ENCODE measurements at places on chromosomes 2 and 18.

DNA sequence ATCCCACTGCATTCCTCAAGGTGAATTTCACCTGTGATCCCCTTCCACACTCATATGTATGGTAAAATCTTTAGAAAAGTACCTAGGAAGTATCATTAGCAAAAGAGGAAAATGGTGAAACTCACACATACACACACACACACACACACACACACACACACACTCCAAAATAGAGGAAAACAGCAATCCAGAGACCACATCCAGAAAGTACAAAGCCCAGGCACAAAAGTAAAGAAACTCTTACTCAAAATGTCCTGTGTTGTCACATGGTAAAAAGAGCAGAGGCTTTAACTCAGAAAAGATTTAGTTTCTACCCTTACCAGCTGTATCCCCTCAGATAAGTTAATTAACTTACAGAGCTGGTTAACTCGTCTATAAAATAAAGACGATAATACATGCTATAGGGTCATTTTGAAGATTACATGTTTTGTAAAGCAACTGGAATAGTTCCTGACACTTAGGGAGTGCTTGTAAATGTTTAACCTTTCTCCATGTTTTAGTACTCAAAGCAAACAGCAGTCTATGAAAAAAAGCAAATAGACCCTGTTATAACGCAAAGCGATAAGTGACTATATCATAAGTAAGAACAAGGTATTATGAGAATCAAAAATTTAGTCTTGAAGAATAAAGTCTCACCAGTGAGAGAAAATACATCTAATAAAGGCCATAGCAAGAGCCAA lies 360.0 kb upstream of the LRATD1 start:
- no peak for DNase-seq

DNA sequence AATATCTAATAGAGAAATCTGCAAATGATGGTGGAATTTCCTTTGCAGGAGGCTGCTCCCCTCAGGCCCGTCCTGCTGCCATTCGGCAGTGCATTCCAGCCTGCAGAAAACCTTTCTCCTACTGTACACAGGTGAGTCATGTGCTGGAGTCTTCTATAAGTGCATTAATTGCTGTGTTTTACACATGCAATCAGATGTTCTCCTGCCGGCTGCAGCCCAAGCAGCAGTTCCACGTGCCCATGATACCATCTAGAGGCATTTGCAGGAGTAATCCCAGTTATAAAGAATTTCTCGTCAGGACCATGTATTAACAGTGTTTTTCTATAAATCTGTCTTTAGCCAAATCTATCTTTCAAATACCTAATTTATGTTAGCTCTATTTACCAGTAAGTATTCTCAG lies 304.7 kb upstream of the HNMT start:
- no peak for DNase-seq

DNA sequence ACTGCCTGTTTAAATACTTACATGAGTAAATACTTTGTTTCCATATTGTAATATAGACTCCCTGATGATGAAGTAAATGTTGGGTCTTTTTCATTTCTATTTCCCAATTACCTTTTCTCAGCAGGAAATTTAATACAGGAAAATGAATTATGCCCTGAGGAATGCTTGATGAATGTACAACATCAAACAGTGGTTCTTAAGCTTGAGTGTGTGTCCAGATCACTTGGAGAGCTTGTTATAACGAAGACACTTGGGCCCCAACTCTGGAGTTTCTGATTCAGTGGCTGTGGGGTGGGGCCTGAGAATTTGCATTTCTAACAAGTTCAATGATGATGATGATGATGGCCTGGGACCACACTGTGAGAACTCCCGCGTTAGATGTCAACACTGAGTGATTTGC lies 7.1 kb upstream of the ME2 start:
- no peak for DNase-seq

DNA sequence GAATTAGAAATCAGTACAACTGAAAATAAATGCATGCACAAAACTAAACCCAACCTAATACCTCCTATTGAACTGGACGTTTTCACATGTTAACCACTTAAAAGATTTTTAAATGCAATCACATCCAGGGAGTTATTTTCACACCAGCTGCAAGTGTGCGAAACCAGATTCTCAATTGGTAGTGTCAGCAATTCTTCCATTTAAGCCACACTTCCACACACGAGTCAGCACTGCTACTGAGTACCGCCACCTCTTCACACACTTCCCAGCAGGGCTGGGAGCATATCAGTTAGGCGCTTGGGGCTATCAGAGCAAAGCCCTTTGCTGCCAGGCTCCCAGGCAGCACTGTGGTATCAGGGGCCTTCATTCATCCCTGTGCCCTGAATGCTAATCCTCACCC lies 14.2 kb downstream of the ERCC3 start:
- no peak for DNase-seq

DNA sequence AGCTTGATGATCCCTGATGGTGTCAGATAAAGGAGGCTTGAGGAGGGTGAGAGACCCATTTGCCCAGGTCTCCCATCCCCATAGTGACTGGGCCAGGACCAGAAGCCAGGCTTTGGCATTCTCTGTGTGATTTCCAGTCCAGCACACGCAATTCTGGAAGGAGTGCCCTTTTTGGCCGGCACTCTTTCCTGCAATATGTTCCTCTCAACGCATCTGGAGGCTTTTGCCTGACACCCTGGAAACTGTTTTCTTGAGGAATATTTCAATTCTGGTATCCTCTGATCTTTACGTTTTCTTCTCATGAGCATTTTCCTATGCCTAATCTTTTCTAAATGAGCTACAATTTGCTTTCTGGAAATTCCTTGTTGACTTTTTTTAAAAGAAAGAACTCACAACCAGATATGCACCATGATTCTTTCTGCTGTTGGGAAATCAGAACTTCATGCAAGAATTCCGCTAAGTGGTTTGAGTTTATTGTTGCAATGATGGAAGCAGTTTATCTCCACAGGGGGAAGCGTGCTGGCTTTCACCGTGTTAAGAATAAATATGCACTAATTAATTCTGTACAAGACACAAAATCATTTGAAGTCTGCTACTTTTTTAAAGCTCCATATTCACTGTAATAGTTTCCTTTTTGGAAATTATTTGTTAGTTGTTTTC lies 143.7 kb downstream of the NAPG start:
- DNase-seq: no peak

GRCh38 chr18:46068763-46069162 lies 3.3 kb downstream of the PSTPIP2 start:
- DNase-seq: no peak

DNA sequence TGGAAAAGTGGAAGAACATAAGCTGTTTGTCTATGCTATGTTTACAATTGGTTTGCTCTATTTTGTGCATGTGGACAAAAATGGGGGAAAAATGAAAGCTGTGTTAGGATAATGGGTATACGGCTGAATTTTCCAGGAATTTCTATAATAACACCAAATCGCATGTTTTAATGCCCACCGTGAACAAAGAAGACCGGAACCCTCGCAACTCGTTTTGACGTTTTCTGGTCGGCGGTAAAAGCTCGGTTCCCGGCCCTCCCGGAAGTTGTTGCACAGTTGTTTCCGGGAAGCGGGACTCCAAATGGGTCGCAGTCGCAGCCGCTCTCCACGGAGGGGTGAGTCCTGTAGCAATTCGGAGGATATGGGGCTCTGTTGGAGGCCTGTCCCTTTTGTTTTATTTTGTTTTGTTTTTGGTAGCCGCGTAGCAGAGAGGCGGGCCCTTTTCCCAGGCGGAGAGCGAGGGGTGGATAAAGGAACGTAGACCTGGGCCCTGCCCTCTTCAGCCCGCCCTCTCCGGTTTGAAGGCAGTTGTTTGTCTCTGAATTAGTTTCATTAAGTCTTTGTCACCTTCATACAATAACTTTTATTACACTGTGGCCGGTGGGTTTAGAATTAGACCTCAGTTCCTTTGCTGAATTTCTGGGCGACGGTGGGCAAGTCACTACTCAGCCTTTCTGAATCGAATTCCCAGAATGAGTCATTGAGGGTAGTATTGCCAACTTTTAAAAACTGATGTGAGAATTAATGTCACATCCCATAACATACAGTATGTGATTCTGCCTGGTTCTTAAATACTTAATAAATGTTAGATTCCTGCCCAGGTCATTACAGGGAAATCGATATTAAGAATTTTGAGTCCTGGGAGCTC lies at the start of gene SNRNP27:
TSS of gene SNRNP27 (plus strand) at position 273 of the 868 bp plus-strand sequence. CDS start at position 302, 29 bp downstream.
- DNase-seq: peak; percentile 69

DNA sequence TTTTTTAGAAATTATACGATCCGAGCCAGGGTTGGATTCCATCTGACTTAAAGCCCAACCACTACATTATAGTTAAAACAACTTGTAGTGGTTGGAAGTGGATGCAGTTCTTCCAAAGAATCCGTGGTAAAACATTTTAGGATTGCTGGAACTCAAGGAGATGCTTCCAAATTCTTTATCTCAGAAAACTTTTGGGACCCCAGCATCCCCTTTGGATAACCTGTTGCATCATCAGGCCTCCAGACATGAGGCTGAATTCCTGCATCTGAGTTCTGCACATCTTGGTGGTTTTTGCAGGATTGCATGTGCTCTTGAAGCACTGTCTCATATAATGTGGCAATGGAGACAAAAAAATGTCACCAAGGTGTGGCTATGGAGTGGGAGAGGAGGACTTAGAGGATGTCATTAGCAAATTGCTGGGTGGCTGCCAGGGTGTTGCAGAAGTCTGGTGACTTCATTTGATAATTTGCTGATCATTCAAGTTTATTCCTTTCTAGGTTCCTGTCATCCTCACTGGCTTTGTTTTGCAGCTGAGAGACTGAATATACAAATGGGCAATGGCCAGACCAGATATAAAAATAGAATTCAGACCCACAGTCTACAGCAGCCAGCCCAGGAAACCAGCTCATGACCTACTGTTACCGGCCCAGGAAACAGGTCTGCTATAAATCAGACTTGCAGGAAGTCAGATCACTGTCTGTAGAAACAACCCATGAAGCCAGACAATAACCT lies 207.7 kb downstream of the BCL2 start:
- DNase-seq: no peak

DNA sequence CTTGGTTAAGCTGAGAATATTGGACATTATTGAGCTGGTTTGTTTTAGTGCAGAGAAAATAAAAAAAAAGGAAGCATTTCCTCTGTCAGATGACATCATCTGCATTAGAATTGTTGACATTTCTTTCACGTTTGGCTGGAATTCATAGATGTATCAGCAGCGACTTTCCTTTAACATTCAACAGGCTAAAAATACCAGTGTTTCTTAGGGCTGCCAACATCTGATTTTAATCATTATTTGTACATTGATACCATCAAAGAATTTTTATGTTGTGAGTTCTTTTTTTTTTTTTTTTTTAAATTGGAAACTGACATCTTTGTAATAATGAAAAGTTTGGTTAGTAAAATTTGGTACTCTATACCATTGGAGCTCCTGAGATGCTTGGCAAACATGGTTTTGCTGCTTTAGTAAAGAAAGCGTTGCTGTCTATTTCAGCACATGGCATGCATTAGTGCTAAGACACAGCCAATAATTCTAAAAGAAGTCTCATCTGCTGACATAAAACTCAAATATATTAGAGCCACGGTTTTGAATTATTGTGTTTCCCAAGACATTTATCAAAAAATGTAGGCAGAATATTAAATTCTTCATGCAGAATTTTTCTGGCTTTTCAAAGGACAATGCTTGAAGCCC lies 33.6 kb downstream of the GTF2A1L start:
- DNase-seq: no peak

DNA sequence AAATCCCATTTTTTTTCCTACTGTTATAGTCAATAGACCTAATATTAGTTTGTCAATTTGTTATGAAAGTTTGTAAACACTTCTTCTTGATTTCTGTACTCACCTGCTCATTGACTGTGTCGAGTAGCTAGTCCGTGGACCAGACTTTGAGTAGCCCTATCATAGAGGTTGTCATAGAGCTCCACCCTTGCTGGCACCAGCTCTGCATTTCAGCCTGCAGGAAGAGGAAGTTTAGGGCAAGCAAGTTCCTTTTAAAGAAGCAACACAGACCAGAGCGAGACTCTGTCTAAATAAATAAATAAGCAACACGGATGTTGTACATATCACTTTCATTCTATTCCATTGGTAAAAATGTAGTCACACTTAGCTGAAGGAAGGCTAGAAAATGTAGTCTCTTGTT lies 74.0 kb downstream of the MCFD2 start:
- DNase-seq: no peak

DNA sequence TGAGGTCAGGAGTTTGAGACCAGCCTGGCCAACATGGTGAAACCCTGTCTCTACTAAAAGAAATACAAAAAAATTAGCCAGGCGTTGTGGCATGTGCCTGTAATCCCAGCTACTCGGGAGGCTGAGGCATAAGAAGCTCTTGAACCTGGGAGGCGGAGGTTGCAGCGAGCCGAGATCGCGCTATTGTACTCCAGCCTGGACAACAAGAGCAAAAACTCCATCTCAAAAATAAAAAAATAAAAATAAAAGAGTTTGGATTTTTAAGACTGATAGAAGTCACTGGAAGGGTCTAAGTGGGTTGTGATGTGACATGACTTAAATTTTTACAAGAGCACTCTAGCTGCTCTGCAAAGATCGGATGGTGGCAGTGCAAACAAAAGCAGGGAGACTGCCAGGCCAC lies 15.9 kb downstream of the KCNK3 start:
- DNase-seq: no peak

DNA sequence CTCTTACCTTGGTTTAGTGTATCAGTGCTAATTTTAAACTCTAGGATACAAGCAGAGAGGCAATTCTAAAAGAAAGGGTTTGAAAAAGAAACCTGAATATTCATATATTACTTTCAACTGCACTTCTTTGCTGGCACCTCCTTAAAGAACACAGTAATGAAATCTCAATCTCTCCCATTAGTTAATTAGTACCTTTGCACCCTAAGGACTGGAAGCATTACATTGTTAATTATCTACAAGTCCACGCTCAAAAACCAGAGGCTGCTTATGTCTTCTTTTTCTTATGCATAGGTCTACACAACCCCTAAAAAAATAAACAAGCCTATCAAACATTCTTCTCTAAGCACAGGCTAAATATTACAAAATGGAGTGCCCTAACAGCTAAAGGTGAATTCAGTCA lies 20.2 kb downstream of the EPHA4 start:
- no peak for DNase-seq

DNA sequence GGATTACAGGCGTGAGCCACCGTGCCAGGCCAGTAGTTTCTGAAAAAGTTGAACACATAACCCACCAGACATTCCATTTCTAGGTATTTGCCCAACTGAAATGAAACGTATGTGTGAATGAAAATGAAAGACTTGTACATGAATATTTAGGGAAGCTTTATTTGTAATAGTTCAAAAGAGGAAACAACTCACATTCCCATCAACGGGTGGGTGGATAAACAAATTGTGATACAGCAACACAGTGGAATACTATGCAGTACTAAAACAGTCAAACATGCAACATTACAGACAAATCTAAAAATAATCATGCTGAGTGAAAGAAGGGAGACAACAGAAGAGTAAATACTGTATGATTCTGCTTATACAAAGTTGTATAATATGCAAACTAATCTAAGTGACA lies 46.8 kb downstream of the TMEM131 start:
- no peak for DNase-seq

DNA sequence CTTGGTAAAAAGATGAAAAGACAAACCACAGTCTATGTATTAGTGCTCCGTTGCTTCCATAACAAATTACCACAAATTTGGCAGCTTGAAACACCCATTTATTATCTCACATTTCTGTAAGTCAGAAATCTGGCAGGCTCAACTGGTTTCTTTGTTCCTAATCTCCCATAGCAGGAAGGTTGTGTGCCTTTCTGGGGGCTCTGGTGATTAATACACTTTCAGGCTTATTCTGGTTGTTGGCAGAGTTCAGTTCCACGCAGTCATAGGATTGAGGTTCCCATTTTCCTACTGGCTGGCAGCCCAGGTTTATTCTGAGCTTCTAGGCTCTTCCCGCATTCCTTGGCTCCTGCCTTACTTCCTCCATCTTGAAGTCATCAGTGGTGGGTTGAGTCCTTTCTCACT lies 189.3 kb downstream of the ANAPC1 start:
- no peak for DNase-seq
